ENCODE measurements at places on chromosomes 7 and 10.

DNA sequence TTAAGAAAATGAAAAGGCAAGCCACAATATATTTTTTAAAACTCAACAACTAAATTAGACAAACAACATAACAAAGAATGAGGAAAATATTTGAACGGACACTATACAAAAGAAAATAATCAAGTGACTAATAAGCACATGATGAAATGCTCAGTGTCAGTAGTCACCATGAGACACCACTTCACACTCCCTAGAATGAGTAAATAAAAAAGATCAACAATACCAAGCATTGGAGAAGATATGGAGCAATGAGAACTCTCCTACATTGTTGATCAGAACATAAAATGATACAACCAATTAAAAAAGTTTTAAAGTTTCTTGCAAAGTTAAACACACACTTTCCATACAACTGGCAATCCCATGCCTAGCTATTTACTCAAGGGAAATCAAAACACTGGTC is 222.2 kb downstream of the C7orf25 start:
- no peak for DNase-seq

DNA sequence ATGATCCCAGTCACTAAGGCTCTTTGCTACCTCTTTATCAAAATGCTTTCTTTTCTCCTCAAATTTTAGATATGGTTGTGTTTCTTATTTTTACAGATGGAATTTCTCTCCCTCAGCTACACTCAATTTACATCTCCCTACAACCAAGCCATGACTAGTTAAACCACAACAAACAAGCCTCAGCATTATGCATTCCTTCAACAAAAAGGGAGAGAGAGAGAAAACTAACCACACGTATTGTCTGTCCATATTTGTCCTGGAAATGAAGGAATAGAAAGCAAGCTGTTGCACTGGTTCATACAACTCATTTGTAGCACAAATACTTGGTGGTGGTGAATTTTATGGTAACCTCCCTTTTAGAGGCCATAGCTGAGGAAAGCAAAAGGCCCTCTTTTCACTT is 286.4 kb downstream of the AHR start:
- no peak for DNase-seq

DNA sequence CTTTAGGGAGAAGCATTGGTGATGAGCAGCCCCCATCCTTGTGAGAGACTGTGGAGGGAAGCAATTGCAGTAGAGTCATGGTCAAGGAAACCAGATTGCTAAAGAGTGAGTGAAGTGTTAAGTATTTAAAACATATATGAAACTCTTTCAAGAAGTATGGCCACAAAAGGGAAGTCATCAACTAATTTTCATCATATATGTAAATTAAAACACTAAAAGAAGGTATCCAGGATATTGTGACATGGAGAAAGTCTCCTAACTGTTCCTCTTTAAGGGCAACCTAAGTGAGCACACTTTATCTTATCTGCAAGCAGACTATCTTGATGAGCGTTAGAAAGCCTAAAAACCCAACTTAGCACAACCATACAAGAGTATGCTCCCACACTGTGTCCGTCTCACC is 69.7 kb downstream of the CD36 start:
- no peak for DNase-seq

DNA sequence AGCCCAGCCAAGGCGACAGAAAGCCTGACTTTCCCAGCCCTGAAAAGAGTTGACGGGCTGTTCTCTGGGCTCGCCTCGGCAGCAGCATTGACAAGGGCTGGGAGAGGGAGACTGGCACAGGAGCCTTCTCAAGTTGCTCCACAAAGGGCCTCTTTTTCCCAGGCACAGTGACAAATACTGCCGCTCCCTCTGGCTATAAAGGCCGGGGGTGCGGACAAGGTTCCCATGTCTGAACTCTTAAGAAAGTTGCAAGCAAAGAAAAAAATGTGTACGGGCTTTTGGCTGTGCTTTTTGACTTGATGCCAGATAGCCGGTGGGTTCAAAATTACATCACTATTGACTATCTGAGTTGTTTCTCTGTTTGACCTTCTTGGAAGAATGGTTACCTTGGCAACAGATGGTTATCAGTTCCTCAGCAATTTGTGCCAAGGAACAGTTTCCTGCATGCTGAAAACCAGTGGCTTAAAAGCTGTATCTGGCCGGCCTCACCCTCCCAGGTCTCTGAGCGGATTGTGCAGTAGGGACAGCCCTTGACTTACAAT is 115.9 kb upstream of the EEPD1 start:
- no peak for DNase-seq

DNA sequence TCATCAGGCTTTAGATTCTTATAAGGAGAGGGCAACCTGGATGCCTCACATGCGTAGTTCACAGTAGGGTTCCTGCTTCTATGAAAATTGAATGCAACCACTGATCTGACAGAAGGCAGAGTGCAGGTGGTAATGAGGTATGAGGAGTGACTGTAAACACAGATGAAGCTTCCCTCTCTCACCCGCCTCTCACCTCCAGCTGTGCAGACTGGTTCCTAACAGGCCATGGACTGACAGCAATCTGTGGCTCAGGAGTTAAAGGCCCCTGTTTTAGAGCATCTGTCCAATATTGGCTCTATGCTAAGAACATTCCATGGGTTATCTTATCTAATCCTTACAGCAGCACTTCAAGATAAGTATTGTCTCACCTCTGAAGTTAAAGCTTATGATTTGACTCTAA is 213.5 kb upstream of the NRP1 start:
- no peak for DNase-seq

DNA sequence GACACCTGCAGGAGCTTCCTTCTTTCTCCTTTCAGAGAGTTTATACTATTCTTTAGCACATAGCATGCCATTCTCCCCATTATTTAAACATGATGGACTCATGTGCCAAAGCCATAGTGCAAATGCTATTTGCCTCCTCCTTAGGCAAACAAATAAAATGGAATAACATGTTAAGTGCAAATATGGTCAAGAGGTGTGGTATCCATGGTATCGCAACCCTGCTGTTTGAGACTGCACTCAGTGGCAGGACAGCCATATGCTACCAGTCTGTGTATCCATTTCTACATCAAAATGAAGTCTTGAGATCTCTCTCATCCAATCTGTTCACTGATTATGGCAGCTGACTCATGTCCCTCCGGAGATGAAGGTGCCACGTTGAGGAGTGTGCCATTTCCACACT is 22.8 kb downstream of the HEPACAM2 start:
- DNase-seq, result no peak

DNA sequence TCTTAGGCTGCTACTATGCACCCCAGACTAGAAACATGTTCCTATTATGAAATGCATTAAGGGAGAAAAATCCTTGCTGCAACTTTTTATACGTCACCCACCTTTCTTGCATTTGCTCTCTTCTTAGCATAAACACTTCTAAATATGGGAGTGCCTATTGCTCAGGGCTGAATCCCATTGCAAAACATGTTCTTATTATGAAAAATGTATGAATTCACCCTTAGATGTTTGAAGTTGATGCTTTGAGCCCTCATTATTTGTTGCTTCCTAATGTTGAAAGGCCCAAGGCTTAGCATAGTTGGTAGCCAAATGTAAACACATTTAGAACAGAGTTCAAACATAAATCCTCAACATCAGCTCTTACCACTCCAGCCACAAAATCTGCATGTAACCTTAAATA is 52.8 kb downstream of the BMPER start:
- DNase-seq, result no peak

DNA sequence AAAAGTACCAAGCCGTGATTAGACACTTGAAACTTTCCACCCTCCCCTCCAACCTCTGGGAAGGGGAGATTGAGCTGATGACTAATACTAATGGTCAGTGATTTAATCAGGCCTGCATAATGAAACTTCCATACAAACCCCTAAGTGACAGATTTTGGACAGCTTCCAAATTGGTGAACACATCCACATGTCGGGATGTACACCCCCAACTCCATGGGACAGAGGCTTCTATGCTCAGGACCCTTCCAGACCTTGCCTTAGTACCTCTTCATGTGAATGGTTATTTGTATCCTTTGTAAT is 4.8 kb downstream of the NUB1 start:
- DNase-seq, result no peak
